ENCODE measurements at places on chromosomes 16 and 17.

- DNase-seq, result no peak
Observed at GRCh38 chr17:42279776-42280630, 3.8 kb upstream of the STAT5B start.

GRCh38 chr16:72673118-72673517 is 374.8 kb downstream of the ZFHX3 start:
- no peak for DNase-seq

- no peak for DNase-seq
Observed at GRCh38 chr17:50871364-50871763, 5.2 kb upstream of the TOB1 start.

DNA sequence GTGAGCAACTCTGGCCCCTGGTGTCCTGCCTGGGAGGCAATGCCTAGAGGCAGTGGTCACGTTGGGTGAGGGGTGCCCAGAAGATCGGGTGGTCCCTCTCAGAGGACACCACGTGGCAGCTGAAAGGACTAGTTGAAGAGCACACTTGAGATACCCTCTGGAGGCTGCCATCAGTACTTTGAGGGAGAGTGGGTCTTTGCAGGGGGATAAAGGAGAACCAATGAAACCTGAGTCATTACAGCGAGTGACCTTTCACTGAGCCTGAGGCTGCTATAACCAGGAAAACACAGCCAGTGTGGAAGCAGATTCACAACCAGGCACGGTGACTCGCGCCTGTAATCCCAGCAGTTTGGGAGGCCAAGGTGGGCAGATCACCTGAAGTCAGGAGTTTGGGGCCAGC is 18.9 kb downstream of the CA4 start:
- DNase-seq, result no peak

DNA sequence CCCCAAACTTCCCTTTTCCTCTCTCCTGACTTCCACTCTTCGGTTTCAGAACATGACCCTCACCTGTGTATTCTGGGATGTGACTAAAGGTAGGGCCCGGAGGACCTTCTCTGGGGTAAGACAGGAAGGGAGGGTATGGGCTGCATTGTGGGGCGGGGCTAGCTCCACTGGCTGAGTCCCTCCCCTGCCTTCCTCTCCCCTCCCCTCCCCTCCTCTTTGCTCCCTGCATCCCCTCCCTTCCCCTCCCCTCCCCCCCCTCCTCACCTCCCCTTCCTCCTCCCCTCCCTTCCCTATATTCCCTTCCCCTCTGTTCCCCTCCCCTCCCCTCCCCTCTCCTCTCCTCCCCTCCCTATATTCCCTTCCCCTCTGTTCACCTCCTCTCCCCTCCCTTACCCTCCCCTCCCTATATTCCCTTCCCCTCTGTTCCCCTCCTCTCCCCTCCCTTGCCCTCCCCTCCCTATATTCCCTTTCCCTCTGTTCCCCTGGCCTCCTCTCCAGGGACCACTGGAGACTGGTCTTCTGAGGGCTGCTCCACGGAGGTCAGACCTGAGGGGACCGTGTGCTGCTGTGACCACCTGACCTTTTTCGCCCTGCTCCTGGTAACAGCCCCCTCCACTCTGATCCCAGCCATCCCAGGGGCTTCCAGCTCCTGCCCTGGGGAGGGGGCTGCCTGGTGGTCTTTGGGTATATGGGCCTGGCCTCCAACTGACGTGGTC is 11.8 kb downstream of the ADGRG3 start:
- DNase-seq, result no peak

DNA sequence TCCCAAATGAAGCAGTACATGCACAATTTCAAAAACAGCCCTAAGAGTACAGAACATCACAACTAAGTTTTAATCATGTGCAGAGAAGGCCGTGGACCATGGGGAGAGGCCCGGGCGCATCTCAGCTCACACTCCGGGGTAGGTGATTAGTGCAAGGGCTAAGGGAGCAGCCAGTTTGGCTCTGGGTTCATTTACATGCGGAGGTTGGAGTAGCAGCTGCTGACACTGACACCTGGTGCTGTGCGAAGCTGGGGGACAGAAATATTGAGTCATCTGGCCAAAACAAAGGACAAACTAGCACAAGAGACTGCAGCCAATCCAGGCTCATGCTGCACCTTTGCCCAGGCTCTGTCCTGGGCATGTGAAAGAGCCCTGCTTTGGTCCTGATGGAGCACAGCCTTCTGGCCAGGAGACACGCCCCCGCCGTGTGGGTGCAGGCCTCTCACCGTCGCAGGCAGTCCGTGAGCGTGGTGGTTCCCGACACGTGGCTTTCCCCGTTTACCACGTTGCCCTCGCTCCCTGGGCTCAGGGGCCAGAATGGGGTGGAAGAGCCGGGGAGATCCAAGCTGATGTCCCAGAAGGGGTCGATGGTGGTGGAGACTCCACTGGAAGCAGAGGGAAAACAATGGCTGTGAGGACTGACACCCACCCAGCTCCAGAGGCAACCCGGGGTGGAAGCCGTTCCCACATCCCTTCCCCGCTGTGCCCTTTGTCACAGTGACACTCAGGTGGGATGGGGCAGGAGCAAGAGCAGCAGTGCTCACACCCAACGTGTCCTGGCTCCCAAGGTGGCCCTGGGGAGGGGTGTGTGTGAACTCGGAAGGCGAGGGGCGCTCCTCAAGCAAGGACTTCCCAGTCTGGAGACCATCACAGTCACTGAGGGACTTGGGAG is 31.9 kb downstream of the USP22 start:
- no peak for DNase-seq

DNA sequence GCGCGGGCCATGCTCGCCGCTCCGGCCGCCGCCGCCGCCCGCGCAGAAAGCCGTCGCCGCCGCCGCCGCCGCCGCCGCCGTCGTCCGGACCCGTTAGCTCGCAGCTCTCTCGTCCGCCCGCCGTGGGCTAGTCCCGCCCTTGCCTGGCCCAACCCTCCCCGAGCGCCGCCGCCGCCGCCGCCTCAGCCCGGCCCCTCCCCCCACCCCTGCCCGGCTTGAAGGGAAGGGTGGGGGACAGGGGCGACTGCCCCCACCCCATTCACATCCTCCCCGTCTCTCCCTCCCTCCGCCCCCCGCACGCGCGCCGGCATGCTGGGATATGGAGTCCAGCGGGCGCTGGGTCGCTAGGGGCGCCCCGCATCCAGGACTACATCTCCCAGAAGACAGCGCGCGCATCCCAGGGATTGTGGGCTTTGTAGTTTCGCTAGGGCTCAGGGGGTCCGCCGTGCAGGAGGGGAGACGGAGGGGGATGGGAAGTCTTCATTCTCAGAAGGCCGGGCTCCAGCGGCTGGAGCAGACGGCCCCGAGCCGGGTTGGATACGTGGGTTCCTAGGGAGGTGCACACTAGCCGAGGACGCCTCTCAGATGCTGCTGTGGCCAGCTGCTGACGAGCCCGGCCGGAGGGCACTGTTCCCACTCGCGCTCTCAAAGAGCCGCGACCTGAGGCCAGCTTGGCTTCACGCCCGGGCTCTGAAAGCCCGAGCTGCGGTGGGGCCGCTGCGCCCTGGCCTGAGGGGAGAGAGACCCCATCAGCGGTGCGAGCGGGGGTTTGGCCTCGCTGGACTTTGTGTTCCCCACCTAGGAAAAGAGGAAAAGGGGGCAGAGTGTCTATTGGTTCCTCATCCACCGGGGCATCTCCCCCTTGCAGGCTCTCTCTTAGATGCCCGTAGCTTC is at the start of gene ST3GAL2:
Gene ST3GAL2, minus strand, starts transcription at position 132 of the 894 bp plus-strand sequence. CDS start 40,570 bp downstream, outside the sequence.
- peak; percentile 94 for DNase-seq

DNA sequence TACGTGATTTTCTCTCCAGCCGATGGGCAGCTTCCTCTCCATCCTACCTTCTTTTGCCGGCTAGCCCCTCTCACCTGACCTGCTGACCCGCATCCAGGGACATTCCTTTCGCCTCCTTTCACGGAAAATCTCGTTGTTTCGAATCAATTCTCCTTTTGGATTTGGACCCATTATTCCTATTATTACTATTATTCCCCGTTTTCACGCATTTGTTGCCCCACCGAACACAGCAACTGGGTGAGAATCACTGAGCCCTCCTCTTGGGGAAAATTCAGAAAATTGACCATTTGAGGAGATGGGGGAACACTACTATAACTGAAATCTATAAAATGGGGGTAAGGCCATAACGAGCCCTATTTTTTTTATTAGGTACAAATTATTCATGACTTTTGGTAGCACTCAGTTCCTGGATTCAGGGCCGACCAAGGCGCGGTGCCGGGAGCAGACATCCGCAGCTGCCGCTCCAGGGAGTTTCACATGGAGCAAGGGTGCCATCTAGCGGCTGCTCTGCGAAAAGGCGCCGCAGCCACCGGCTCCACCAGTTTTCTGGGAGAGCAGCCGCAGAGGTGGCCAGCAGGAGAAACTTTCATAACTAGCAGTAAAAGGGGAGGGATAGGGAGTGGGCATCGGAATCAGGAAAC is 3.3 kb upstream of the HOXB8 start:
- DNase-seq, result peak; percentile 90

DNA sequence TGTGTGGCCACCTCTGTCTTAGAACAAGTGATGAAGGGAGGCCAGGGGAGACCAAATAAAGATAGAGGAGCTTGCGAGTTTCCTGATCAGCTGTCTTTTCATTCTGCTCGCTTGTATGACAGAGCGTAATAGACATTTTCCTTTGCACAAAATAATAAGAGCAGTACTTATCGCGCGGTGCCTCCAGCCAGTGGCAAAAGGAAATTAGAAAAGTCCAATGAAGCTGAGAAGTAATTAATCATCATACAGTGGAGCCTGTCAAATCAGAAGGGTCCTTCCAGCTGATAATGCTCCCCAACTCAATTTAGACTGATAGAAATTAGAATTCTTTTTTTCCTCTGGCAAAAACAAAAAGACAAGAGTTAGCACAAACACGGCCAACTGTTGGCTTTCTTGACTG is 307.0 kb upstream of the IRX5 start:
- DNase-seq, result no peak

- no peak for DNase-seq
Observed at GRCh38 chr16:8919089-8919933, 37.2 kb downstream of the LITAFD start.

- peak; percentile 31 for DNase-seq
Observed at GRCh38 chr17:66432411-66432957, 130.1 kb downstream of the PRKCA start.

DNA sequence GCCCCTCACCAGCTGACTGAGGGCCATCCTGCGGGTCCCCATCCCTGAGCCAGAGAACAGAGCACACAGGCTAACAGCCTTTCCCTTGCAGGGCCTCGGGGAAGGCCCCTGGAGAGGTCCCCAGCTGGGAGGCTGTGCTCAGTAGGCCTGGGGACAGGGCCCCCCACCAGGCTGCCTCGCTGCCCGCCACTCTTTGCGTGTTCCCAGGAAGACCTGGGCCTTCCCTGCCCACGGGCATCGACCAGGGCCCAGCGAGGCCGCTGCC is 785 bp downstream of the HID1 start:
- DNase-seq, result no peak

DNA sequence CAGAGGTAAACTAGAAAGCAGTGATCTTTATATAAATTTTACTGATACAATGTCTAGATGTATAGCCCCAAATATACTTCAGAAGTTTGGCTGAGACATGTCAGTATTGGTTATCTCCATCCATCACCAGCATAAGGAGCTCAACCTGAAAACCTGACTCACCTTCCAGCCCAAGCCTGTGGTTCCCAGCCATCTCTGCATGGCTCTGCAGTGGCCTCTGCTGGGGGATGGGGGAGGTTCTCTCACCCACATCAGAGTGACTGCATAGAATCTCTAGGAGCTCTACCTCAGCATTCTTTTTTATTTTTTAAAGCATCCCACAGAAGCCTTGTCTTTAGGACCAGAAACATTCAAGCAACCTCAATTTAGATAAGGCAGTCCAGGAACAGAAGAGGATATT is 27.3 kb downstream of the USP7 start:
- peak; percentile 30 for DNase-seq

- no peak for DNase-seq
Observed at GRCh38 chr16:74046524-74046923, 250.1 kb upstream of the PSMD7 start.

DNA sequence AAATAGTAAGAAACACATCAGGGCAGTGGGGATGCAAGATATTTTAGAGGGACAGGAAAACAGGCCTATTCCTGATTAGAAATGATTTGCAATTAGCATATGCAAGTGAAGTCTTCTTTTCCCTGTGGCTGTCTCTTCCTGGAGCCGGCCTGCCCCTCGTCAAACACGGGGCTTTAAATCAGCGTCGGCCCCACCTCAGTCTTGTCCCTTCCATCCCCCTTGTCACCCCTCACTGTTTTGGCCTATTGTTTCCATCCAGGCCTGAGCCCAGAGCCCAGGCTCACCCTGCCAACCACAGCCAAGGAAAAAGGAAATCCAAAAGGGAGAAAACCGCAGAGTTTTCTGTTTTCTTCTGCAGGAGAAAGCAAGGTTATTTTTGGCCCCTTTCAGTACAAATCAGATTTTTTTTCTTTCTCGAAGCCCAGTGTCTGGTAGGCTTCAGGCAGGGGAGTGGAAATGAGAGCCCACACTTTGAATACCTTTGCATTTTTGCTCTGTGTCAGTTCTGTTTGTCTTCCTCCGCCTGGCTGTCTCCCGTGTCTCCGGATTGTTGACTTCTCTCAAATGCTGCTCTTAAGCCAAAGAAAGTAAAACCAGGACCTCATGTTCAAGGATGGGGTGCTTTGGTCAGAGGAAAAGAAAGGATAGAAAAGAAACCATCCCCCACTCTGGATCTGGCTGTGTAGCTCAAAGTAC is 399.9 kb upstream of the CDH11 start:
- DNase-seq, result no peak

- DNase-seq, result no peak
Observed at GRCh38 chr16:1395444-1396031, 19.0 kb downstream of the UNKL start.

- no peak for DNase-seq
Observed at GRCh38 chr16:23388786-23389185, 64.2 kb downstream of the COG7 start.

DNA sequence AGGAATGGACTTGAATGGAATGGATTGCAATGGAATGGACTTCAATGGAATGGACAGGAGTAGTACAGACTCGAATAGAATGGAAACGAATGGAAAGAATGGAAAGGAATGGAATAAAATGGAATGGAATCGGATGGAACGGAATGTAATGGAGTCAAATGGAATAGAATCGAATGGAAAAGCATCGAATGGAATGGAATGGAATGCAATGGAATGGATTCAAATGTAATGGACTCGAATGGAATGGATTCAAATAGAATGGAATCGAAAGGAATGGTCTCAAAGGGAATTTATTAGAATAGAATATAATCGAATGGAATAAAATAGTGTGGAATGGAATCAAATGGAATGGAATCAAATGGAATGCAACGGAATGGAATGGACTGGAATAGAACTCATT is 484.9 kb upstream of the WSB1 start:
- no peak for DNase-seq

GRCh38 chr17:4998027-4998731 is 429 bp downstream of the KIF1C start:
- DNase-seq, result no peak

DNA sequence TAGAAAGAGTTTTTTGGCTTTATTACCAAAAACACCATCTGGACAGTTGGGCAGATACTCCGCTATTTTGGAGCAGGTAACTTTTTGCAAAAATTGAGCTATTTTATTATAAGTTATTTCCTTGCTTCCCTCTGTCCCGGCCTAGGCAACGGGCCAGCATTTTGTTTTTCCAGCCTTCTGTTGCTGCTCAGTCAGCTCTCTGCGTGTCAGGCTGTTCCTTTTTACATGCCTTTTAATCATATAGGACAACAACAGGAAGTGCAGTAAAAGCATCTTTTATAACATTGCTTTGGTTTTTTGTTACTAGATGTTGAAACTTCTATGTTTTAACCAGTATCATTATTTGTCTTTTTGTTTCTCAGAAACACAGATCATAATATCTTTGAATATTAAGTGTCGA is 30.4 kb downstream of the PPM1D start:
- DNase-seq, result peak; percentile 6
